ENCODE measurements at places on chromosomes 3 and 15.

DNA sequence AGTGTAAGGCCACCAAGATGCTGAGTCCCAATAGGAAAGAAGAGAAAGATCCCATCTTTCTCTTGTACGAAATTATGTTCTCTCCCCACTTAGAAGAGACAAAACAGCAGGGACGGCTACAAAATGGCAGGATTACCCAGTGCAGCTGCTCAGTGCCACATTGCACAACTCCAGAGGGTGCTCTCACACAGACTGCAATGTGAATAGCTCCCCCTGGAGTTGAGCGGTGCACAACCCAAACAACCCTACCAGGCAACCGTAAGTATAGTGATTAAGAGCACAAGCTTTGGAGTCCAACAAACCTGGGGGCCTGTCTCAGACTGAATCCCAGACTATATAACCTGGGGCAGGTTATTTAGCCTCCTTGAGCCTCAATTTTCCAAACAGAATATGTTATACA is 3.1 kb upstream of the BHLHE40 start:
- no peak for DNase-seq

- no peak for DNase-seq
Measured at GRCh38 chr3:118806423-118806822, 228.2 kb downstream of the IGSF11 start.

DNA sequence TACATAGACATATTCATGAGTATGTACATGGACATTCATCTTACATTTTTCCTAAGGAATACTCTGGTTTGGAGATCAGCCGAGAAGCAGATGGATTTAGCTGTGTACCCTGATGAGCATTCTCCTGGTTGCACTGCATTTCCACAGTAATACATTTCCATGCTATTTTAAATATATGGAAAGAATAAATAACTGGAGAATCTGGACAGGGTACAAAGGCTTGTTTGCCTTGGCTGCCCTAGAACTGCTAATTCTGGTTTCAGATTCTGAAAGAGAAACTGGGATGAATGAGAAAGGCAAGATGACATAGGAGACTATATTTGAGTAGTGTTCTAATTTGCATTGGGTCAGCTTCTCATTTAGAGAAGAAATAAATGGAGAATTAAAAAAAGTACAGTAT is 190.8 kb upstream of the FAM3D start:
- DNase-seq = no peak

- DNase-seq = no peak
Measured at GRCh38 chr15:35455201-35455600, 90.8 kb downstream of the DPH6 start.

- no peak for DNase-seq
Measured at GRCh38 chr15:39898317-39898716, 21.7 kb downstream of the GPR176 start.

- DNase-seq = no peak
Measured at GRCh38 chr3:54304877-54305276, 182.5 kb downstream of the CACNA2D3 start.

DNA sequence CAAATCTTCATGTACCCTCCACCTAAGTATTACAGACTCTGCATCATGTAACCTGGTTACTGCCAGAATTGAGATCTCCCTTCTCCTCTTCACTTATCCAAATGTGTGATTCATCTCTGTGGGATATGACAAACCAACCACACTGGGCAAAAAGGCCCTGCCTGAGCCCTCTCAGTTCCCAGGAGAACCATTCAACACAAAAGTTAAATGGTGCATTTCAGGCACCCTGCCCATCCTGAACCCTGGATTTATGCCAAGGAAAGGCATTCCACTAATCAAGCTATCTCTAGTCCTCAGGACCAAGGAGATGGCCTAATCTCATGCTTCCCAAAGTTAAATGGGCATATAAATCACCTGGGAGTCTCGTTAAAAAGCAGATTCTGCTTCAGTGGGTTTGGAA is 108.5 kb downstream of the TNIK start:
- DNase-seq = no peak

DNA sequence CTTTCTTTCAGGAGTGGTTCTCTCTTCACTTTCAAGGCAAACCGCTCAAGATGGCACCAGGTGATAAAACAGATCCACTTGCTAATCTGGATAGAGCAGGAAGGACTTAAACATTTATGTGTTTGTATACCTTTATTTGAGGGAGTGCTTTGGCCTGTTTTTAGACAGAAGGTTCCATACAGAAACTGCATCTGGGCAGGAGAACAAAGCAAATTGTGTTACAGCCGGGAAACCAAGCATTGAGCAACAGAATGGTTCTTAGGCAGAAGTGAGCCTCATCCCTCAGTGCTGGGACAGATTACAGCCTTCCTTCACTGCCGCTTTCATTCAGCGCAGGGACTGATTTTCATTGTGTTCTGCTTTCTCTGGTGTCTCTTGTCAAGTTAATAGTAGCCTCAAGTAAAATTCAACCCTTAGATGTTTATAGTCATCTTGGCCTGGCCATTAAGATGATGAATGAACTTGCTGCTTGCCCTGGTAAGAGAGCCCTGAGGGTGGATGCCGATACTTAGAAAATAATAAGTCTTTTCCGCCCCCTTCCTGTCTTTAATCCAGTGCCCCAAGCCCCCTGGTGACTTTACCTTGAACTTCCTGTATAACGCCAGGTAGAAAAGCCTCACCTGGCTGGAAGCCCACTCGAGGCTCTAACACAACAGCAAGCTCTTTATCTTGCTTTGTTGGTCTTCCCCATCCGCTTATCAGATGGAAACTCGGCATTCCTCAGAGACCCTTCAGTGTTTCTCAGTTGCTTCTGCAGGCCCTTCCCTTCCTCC is 168.0 kb upstream of the CTDSPL start:
- DNase-seq = no peak

DNA sequence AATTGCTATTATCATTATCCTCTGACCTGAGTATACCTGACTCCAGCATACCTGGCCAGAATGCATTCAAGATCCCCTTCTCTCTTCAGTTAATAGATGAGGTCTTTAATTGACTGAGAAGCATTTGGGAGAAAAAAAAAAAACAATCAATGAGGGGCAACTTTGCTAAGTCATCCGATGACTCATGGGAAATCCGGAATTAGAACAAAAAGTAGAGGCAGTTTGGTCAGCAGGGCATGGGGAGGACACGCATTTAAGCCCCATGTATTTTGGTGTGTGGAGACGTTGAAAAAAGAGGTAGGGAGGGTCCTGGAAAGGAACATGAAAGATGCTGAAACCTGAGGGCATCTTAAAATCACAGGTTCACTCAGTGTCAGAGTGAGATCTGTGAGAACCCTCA is 256.2 kb downstream of the RORA start:
- DNase-seq = no peak

- no peak for DNase-seq
Measured at GRCh38 chr15:26889298-26889898, 22.5 kb downstream of the GABRA5 start.

- DNase-seq = no peak
Measured at GRCh38 chr3:5330152-5330810, 142.8 kb downstream of the EDEM1 start.

DNA sequence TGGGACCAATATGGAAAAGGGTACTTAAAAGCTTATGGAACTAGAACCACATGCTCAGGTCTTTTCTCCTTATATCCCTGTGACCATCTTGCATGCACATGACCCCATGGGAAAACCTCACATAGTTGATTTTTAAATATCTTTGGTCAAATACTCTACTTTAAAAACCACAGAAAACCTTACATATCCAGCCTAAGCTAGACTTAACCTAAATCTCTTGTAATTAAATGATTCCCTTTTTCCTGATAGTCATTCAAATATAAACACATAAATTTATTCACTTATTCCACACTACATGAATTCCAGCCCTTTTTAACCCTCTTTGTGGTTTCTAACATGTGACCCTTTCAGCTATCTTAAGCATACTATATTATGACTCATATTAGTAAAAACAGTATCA is 46.8 kb downstream of the DNAJC13 start:
- no peak for DNase-seq

DNA sequence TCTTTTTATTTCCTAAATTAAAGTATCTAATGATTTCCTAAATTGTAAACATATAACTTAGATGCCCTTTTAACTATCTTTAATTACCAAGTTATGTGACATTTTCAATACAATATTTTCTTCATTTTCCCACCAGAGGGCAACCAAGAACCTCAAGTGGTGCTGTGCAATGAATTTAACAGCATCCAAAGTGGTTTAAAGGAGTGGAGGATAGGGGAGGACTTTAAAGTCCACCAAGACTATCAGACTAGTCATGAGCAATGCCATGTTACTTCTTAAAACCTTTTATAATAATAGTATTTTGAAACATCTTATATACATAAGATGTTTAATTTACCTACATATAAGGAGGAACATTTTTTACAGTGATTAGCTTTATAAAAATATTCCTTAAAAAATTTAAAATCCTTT is 74.4 kb downstream of the DLG1 start:
- DNase-seq = no peak

- DNase-seq = no peak
Measured at GRCh38 chr15:74213858-74214284, 11.3 kb upstream of the STRA6 start.

DNA sequence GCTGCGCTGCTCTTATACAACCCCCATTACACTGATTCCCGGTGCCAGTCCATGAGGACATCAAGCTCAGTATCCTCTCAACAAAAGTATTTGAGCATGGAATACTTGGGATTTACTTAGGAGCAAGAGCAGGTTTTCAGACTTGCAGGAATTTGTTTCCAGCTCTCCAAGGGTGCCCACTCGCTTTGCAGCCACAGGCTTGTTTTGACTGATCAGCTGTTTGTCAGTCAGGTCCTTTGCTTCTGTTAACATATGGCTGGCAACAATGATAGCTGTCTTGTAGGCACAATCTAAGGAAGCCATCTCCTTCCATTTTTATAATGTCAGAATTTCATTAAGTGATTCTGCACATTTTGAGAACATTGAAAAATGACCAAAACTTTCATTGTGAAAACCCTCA is 38.2 kb upstream of the MCF2L2 start:
- no peak for DNase-seq

DNA sequence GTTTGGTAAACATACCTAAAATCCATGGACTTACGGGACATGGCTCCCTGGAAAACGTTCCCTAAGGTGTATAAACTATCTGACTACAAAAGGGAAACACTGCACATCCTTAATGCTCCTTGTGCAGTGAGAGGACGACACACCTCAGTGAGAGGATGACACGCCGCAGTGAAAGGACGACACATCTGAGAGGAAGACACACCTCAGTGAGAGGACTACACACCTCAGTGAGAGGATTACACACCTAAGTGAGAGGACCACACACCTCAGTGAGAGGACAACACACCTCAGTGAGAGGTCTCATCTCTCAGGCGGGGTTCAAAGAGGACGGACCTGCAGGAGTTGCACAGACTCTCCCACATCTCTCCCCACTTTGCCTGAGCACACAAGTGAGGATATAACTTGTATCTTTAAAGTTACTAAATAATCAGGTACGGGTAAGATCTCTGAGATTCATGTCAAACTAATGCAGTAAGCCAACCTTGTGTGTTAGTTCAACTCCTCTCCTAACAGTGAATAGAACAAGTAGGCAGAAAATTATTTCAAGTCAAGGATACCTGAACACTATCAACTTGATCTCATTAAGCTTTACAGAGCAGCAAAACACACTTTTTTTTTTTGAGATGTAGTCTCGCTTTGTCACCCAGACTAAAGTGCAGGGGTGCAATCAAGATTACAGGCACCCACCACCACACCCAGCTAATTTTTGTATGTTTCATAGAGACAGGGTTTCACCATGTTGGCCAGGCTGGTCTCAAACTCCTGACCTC is 32.1 kb downstream of the HERC2 start:
- DNase-seq = no peak

GRCh38 chr3:64456674-64457073 is 231.1 kb downstream of the ADAMTS9 start:
- no peak for DNase-seq

DNA sequence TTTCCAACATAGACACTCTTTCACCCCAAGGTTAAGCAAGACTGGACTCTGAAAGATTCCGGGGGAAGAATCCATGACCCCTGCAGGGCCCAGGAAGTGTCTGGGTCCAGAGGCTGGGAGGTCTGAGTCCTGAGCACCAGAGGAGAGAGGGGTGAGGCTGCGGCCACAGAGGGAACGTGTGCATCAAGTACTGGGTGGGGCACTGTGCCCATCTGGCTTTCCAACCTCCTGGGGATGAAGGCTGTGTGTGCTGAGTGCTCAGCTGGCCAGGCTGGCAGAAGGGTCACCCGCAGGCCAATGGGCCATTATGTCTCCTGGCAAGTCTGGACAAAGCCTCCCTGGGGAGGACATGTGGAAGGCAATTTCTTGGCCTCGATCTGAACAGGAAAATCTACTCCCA is 3.3 kb downstream of the CHRNA3 start:
- no peak for DNase-seq

DNA sequence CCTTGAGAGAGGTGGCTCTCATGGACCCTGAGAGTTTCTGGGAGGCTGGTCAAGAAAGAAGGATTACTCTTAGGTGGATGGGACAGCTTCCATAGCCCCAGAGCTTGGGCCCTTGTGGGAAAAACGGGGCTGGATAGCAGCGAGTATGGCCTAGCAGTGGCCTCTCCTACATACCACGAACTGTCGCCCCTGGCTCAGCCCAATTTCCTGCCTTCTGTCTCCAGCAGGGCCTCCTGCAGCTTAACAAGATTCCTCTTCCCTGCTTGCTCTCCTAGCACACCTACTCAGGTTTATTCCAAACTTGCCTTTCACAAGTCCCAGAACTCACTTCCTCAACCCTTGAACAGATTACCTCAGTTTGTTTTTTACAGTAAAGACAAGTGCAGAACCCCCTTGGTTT is 139.7 kb upstream of the TPM1 start:
- no peak for DNase-seq

DNA sequence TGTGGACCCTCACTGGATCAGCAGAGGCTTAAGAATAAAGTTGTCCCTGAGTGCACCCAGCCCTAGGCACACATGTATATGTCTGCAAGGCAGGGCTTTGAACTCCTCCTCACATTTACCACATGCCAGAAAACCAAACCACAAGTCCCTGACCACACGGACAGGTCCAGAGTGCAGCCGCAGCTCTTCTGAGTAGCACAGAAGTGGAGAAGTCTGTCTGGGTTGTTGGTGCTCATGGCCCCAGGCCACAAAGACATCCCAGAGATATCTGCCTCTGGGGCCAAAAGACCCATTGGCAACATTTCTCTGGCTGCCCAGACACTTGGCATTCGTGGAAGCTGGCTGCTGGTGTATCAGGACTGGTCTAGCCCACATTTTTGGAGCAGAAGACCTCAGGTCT is 17.4 kb downstream of the SUSD5 start:
- no peak for DNase-seq

- DNase-seq = no peak
Measured at GRCh38 chr15:73959012-73959581, 32.8 kb downstream of the LOXL1 start.

- no peak for DNase-seq
Measured at GRCh38 chr3:65019443-65020055, 331.7 kb upstream of the ADAMTS9 start.

DNA sequence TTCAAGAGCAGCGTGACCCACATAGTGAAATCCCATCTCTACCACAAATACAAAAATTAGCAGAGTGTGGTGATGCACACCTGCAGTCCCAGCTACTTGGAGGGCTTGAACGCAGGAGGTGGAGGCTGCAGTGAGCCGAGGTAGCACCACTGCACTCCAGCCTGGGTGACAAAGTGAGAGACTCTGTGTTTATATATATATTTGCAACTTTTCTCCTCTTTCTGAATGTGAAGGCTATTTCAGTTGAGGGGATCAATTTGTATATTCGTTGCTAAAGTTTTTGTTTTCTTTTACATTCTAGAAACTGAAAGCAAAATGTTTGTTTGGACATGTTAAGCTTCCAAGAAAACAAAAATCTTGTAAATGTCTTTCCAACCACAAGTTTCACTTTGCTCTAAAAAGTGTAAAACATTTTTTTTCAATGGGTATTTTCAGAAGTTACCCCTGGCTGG is 29.8 kb upstream of the FAM98B start:
- DNase-seq = no peak

Measured in thoracic aorta (tissue), 2 donors.